BJ (cell line): ENCODE measurements at places on chromosomes 12 and 14. TPM values are rescaled to one million over a fixed set of nuclear protein-coding genes. Genes with fewer than 3 reads are reported as not detected.

GRCh38 chr14:92266216-92266615 is 56.7 kb upstream of the SLC24A4 start:
- DNase-seq: no peak

DNA sequence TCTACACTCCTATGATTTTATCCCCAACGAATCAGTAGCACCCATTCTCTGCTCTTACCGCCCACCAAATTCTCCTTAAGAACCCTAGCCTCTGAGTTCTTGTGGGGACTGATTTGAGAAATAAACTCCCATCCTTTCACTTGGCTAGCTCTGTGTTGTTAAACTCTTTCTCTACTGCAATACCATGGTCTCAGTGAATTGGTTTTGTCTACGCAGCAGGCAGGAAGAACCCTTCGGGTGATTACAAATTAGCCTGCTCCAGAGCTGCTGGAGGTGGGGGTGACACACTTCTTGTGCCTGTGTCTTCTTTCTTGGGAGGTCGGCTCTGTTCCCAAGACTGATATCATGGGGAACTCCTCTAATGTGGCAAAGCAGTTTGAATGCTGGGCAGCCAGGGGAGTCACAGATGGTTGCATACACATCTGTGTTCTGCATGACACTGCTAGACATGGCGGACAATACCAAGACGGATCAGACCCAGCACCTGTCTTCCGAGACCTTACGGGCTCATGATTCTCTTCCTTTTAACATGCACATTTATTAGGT is 1.6 kb upstream of the C1S start:
- no peak for DNase-seq

Gene DDN
- polyA plus RNA-seq: 0.02 and 0.07 TPM in 2 replicates

Gene HPD
- 0.05 TPM in 1 of 2 replicates, not detected in the other for polyA plus RNA-seq

- no peak for DNase-seq
Observed at GRCh38 chr12:62683776-62684569, 217.3 kb downstream of the MON2 start.

- no peak for DNase-seq
Observed at GRCh38 chr12:11991604-11992003, 79.1 kb upstream of the BCL2L14 start.

Gene DEPDC4
- 0.28 and 0.43 TPM in 2 replicates for polyA plus RNA-seq

DNA sequence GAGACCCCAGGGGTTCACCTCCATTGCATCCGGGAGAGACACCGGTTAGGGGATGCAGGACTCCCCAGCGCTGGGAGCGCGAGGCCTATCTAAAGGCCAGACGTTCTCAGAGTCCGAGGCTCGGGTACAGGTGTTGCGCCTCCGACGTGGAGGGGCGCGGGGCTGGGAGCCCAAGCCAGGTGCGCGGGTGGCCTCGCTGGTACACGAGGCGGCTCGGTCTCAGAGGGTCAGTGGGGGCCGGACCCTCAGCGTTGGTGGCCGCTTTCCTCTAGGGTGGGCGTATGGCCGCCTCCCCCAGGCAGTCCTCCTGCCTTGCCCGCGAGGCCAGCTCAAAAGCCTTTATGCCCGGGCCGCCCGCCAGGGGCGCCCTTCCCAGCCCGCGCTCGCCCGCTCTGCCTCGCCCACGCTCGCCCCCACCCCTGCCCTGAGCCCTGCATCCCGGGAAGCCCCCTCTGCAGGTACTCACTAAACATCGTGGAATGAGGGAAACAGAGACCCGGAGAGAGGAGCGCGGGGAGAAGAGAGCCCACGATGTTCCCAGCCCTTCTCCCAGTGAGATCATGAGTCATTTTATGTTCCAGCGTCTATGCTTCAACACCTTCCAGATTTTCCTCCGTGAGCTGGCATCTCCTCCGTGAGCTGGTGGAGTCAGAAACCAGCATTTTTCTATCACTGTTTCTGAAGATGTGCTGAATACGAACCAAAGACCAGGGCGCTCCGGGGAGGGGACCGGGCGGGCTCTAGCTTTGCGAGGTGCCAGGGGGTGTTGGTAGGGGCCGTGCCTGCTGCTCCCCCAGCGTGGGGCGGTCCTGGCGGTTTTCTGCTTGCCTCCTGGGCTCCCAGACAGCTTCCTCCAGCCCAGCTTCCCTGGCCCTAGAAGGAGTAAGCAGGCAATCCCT is 73.8 kb downstream of the DIO3 start:
- no peak for DNase-seq

- peak; percentile 98 for DNase-seq
Observed at GRCh38 chr12:15979096-15980092, 68.3 kb downstream of the DERA start.

GRCh38 chr14:32514236-32514635 is 185.1 kb downstream of the AKAP6 start:
- DNase-seq: no peak

Gene MOAP1
- 15.5 and 20.0 TPM in 2 replicates for polyA plus RNA-seq

- no peak for DNase-seq
Observed at GRCh38 chr14:65849558-65849957, 437.0 kb downstream of the FUT8 start.

DNA sequence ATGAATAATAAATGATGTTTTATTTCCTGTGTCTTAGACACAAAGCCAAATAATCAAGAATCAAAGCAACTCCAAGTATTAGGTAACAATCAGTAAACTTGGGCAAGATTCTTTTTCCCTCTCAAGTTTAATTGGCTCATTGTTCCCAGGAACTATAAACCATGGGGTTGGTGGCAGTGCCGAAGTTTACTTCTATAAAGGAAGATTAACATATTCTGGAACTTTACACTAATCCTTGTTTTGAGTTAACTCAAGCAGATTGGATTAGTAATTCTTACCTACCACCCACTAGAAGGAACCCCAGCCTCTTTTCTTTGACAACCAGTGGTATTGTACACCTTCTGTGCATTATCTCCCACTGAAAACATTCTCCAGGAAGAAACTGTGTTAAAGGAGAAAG is 197.1 kb downstream of the EXOC5 start:
- no peak for DNase-seq

DNA sequence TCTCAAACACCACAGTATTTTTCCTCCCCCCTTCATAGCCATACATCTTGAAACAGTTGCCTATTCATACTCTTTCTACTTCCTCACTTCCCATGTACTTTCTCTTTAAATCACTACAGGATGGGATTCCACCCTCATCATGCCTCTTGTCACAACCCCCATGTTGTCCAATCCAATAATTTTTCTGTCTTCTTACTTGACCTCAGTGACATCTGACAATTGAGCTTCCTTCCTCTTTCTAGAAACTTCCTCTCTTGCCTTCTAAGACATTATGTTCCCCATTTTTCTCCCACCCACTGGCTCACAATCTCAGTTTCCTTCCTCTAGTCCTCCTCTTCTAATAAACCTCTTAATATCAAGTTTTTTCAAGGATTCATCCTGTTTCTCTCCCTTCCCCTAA is 5.3 kb downstream of the C2CD5 start:
- no peak for DNase-seq

DNA sequence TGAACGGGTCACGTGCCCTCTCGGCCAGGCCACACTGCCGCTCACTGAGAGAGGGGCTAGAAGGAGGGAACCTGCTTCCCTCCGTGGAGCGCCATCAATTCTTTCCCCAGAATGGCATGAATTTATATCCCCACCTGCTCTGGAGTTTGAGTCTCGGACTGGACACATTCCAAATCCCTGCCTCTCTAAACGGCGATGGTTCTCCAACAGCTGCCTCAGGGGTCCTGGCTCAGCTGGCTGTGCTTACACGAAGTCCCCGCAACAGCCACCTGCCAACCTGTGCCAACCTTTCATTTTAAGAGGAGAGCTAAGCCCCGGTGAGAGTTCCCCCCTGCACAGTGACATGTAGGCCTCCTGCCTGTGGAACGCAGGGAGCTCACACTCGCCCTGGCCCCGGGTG is 73.2 kb downstream of the RIMBP2 start:
- DNase-seq: no peak

DNA sequence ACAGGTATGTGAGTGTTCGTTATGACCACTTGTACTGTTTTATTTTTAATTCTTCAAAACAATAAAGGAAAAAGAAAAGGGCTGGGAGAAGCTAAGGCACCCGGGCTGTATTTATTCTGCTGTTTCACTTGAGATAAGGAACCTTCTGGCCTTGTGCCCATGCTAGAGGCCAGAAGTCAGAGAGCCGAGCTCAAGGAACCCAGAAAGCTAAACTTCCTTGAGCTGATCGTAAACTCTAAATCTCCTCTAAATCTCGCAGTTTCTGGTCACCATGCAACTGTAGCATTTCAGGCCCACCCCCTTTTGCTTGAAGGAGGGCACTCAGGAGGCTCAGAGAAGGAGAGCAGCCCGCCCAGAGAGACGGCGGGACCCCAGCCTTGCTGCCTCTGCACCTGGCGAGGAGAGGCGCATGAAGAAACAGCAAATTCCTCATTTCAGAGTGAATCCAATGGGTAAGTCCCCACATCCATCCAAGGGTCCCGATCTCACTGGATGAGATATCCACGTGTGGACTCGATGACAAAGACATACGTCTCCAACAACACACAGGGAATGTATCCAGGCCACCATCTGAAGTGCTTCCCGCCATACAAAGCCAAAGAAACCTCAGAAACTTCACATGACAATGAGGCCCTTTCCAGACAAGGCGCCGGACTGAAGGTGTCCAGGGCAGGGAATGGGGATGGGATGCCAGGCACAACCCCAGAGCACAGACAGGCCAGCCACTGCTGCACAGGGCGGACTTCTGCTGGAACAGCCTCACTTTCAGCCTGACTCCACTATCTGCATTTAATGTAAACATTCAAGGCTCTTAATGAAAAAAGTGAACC is 14.6 kb downstream of the CCDC88C start:
- DNase-seq: no peak
